ENCODE measurements at places on chromosomes 1 and 21. TPM values are rescaled to one million over a fixed set of nuclear protein-coding genes. Genes with fewer than 3 reads are reported as not detected.

HRNR gene
- polyA plus RNA-seq, result not detected

HEYL gene
- polyA plus RNA-seq, result 0.14 TPM

- no peak for DNase-seq
Observed at GRCh38 chr21:42151148-42151947, 67.6 kb upstream of the ABCG1 start.

DNA sequence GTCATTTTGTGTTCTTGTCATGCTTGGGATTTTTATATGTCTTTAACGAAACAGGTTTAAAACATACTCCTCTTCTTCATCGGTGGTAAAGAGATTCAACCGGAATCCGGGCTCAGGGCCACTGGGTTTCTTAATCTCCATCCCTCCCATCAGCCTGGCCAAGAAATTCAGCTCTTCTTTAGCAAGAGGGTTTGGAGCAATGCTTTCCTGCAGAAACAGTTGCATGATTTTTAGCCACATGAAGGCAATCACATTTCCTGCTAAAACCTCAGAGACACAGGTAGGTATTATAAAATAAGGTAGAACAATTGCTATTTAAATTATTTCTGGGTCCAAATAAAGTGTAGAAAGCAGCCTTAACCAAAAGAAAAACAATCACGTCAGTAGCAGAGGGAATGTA, 22.7 kb upstream of the LSM10 start:
- no peak for DNase-seq

All from AG04450 (cell line).